ENCODE measurements at places on chromosomes 1 and 21. TPM values are rescaled to one million over a fixed set of nuclear protein-coding genes. Genes with fewer than 3 reads are reported as not detected.

DNA sequence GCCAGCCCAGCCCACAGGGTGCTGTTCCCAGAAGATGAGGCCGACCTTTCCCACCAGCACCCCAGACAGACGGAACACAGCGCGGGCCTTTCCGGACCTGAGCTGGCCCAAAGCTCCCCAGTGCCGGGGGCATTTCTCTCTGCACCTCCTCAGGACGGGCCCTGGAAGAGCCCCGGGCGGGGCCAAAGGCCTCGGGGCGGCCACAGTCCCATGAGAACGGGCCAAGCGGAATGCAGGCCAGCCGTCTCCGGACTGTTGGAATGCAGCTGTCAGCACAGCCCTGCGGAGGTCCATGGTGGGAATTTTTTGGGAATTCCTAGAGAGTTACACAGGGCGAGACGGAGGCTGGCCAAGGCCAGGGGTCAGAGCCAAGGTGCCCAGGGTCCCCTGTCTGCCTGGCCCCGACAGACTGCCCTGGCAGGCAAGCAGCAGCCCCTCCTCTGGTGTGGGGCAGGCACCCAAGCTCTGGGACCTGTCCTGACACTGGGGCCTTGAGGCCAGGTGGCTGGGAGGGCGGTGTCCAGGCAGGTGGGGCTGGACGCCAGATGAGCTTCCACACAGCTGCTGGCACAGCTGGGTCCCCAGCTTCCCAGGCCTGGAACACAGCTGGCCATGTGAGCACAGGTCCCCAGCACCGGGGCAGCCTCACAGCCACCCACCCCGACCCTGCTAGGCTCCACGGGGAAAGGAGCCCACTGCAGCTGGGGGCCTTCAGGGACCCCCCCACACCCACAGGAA lies 63.0 kb downstream of the MEGF6 start:
- peak; percentile 55 for DNase-seq
- no peak overlapping the region for H3K4me3 ChIP-seq
- no peaks in the 10 kb centered on the region for H3K27me3 ChIP-seq
- no peak overlapping the region for H3K27ac ChIP-seq
- peaks cover 53% of the 10 kb centered on the region for H3K4me1 ChIP-seq

DNA sequence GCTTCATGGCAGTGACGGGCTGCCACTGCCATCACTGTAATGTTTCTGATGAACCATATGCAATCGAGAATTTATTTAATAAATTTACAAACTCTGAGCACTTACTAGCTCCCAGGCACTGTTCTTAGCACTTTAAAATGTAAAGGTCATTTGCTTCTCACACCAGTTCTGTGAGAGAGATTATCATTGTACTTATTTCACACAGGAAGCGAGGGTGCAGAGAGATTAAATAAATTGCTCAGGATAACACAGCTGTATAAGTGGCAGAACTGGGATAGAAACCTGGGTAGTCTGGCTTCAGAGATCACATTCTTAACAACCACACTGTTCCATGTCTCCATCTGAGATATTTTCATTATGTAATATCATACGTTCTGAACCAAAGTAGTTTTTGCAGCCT lies 119.9 kb downstream of the MAST2 start:
- DNase-seq: no peak
- no peaks in the 10 kb centered on the region for H3K36me3 ChIP-seq
- H3K4me3 ChIP-seq: no peak overlapping the region
- H3K4me1 ChIP-seq: peaks cover 13% of the 10 kb centered on the region
- no peak overlapping the region for H3K27ac ChIP-seq

DNA sequence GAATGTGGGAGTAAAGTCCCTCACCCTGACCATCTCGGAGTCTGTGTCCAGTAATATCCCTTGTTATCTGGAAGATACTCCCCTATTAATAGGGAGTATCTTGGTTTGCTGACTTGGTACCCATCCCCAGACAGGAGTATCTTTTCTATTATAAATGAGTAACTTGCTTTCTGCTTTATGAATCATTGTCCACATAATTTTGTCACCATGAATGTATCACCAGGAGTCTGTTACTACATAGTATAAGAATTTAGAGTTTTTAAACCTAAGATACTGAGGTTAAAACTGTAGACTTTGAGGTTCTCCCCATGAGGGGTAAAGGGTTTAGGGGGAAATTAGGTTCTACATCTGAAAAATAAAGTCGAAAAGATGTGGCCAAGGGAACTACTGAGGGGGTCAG lies 175.6 kb downstream of the FCRL5 start:
- H3K36me3 ChIP-seq: no peaks in the 10 kb centered on the region
- H3K27ac ChIP-seq: no peak overlapping the region
- H3K27me3 ChIP-seq: peaks cover 20% of the 10 kb centered on the region
- no peaks in the 10 kb centered on the region for H3K4me1 ChIP-seq
- DNase-seq: no peak
- H3K4me3 ChIP-seq: no peak overlapping the region

DNA sequence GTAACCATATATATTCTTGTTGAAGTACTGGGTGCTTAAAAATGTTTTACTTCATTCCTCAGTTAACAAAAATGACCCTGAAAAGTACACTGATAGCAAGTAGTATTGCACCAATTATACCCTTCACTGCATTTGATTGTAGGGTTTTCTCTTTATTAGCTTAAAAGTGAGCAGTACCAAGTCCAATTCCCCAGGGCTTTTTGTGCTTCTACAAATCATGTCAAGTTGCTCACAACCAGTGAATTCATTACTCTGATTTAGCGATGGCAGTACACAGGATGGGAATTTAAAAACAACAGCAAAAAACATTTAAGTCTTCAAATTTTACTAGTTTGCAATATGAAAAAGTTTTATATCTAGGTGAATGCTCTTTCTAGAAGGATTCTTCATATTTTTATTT lies 436.4 kb downstream of the PTBP2 start:
- H3K27ac ChIP-seq: no peak overlapping the region
- H3K36me3 ChIP-seq: no peaks in the 10 kb centered on the region
- no peak overlapping the region for H3K4me3 ChIP-seq
- no peaks in the 10 kb centered on the region for H3K4me1 ChIP-seq

- H3K36me3 ChIP-seq: no peaks in the 10 kb centered on the region
- no peaks in the 10 kb centered on the region for H3K27me3 ChIP-seq
Observed at GRCh38 chr1:102838016-102838415, 270.3 kb downstream of the COL11A1 start.

BATF3 gene
- 0.50 TPM for total RNA-seq

SRGAP2C gene
- 49.9 TPM for total RNA-seq

LCE2C gene
- total RNA-seq: not detected

HTR6 gene
- total RNA-seq: not detected

DNA sequence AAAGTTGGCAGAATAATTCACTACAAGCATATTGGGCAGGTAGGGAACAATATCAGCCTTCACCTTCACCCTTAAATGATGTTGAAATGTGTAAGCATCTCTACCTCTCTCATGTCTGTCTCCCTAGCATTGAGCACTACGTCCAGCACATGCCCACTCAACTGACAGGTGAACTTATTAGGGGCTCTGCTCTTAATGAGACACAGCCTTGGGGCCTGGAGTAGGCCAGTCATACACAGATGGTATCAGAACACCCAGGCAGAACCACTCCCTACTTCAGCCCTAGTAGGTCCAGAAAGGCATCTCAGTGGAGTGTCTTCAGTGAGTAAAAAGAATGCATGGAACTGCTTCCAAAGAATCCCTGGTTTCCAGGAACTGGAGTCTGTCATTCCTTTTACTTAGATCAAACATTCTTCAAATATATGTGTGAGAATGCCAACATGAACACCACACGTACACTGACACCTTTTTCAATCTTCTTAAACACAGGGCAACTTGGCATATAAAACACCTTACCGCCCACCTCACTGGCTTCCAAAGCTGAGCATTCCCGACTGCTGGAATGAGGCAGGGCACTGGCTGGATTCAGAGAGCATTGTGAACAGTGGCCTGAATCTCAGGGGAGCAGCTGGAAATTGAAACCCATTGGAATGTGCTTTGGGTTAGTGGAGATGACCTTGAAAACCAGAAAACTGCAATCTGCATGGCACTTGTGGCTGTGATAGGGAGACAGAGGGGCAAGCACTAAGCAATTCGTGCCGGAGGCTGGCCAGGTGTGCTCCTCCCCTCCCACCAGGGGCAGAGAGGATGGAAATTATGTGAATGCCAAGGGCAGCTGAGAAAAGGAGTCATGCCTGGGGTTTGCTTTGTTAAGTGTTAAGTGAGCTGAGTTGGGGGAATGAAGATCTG lies 24.2 kb upstream of the HSD3B1 start:
- H3K27me3 ChIP-seq: no peaks in the 10 kb centered on the region
- H3K4me1 ChIP-seq: no peaks in the 10 kb centered on the region
- no peak overlapping the region for H3K4me3 ChIP-seq
- no peaks in the 10 kb centered on the region for H3K36me3 ChIP-seq
- H3K27ac ChIP-seq: no peak overlapping the region

DNA sequence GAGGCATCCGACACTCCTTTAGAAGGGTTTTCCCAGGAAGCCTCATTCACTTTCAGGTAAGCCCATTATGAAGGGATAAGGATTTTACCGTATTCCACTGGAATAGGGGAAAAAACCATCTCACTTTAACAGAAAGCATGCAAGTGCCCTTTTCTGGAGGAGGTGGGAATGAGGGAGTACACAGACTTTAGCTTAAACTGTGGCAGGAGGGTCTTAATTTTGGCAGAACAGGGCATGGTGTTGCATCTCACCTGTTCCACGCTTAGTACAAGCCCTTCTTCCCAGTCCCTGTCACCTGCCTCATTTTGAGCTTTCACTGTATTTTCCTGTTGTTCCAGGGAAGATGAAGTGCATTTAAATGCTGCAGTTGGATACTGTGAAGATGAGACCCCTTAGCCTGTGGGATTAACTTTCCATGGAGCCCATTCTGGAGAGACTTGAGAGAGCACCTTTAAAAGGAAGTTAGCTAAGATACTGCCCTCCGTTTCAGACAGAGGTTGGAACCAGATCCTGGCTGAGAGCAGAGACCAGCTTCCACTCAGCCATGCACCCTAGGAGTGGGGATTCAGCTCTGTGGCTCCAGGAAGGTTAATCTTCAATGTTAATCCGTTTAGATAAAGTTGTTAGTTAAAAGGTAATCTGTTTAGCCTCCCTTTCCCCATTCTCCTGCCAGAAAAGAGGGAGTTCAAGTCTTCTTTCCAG lies 42.6 kb downstream of the PBX1 start:
- DNase-seq: no peak
- H3K4me1 ChIP-seq: peaks cover 75% of the 10 kb centered on the region
- H3K36me3 ChIP-seq: peaks cover 17% of the 10 kb centered on the region
- no peaks in the 10 kb centered on the region for H3K27me3 ChIP-seq
- peak overlapping the region; percentile 95 for H3K27ac ChIP-seq

DNA sequence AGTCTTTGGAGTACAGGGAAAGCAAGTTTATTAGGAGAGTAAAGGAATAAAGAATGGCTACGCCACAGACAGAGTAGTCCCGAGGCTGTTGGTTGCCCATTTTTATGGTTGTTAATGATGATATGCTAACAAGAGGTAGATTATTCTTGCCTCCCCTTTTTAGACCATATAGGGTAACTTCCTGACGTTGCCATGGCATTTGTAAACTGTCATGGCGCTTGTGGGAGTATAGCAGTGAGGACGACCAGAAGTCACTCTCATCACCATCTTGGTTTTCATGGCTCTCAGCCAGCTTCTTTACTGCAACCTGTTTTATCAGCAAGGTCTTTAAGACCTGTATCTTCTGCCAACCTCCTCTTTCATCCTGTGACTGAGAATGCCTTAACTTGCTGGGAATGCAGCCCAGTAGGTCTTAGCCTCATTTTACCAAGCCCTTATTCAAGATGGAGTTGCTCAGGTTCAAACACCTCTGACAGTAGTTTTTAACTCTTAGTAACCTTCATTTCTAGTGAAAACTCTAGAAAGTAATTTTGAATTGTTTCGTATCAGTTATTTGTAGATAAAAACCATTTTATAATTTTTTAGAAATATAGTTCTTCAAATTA lies 26.2 kb downstream of the TCP10L start:
- no peaks in the 10 kb centered on the region for H3K27me3 ChIP-seq
- H3K4me1 ChIP-seq: no peaks in the 10 kb centered on the region
- no peak overlapping the region for H3K27ac ChIP-seq
- H3K36me3 ChIP-seq: no peaks in the 10 kb centered on the region
- H3K4me3 ChIP-seq: no peak overlapping the region
- no peak for DNase-seq

INKA2 gene
- total RNA-seq: 1.4 TPM

DNA sequence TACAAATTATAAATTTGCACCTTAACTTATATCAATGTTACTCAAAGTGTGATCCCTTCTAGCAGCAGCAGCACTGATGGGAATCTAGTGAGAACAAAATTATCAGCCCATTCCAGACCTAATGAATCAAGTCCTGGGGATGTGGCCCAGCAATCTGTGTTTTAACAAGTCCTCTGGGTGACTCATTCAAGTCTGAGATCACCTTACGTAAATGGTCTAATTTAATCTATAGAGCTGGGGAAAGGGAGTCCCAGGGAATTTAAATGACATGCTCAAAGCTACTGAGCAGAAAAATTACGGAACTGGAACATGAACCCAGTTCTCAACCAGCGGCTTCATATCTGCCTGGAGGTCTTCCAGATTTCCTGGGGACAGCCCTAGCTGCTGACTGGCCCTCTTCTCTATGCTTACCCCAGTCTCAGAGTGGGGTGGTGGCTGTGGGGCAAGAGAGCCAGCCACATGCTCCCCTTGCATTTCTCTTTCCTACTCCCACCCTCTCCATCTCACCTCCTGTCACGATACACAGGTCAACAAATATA lies 220.0 kb downstream of the TM2D1 start:
- no peaks in the 10 kb centered on the region for H3K4me1 ChIP-seq
- no peak overlapping the region for H3K27ac ChIP-seq
- H3K27me3 ChIP-seq: no peaks in the 10 kb centered on the region
- H3K36me3 ChIP-seq: no peaks in the 10 kb centered on the region

CCDC30 gene
- total RNA-seq: 10.2 TPM

GAS5 gene
- 234 TPM for total RNA-seq

DNA sequence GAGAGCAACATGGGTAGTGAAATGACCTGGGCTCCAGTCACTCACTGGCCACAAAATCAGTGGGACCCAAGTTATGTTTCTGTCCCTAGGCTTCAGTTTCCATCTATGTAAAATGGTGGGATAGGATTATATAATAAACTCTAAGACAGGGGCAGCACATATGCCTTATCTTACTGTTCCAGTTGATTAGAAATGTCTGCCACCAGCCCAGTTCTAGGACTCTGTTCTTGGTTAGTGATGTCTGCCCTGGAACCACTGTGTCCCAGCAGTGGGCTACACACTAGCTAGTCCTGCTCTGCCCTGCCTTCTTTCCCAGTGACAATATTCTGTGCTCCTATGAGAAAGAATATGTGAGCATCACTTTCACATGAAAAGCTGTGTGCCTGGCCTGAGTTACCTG lies 138.3 kb downstream of the PCNX2 start:
- H3K4me1 ChIP-seq: no peaks in the 10 kb centered on the region
- no peak for DNase-seq
- no peak overlapping the region for H3K4me3 ChIP-seq
- no peaks in the 10 kb centered on the region for H3K27me3 ChIP-seq

- peak within 1 kb of the TSS; percentile 43 for H3K27ac ChIP-seq
- peaks cover 5% of the 10 kb centered on the region for H3K36me3 ChIP-seq
- peaks cover 14% of the 10 kb centered on the region for H3K4me1 ChIP-seq
- H3K4me3 ChIP-seq: peak within 1 kb of the TSS; percentile 87
- DNase-seq: no peak
- no peaks in the 10 kb centered on the region for H3K27me3 ChIP-seq
Observed at GRCh38 chr1:46197964-46198811, at the start of gene POMGNT1. Gene POMGNT1, minus strand, starts transcription at chr1:46198434. Its CDS starts 613 bp downstream, at chr1:46197821.
